ENCODE measurements at places on chromosomes 6 and 20.

- peak; percentile 97 for DNase-seq
These were observed 201.7 kb upstream of the PLCB4 start for GRCh38 chr20:8867038-8867740.

DNA sequence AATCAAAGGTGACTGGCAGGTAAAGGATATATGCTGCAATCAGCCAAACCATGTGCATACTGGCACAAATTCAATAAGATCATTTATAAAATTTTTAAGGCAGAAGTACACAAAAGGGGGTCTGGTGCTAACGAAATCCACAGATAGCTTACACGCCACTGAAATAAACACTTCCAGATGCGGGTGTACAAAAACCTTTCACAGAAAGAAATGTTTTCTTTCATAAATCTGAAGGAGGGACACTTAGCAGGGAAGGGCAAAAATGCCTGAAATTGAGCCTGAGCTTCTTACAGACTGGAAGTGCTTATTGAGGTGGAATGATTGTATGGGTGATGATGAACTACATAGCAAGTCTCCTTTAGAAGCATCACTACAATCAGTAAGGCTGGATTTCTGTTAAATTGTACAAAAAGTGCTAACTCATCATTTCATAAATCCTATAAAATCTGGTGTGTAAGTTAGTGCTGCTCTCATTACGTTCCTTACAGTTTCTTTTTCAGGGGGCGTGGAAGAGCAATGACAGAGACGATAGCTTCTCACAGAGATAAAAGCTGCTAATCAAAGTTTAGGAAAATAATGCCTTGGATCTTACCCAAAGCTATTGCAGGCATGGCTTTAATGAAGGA, 409.3 kb upstream of the RUNX2 start:
- no peak for DNase-seq

DNA sequence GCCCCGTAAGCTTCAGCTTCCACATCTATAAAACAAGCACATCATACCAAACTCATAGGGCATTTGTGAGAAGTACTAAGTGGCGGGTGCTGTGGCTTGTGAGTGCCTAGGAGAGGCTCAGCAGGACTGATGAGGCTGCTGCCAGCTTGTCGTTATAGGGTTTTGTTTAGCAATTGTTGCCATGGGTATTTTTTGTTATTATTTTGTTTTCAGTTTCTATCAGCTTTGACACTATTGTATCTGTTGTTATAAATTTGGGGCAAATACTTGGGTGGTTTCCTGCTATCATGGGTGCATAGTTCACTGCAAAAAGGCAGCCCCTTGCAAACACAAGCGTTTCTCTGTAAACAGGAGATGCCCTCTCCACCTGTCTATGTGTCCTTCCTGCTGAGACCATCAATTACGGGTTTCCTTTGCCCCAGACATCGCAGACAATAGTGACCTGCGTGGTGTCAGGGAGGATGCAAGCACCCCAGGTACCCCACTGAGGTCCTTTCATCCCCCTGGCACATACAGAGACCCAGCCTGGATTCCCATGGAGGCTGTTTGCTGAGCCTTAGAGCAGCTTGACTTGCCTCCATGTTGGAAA, 3.1 kb upstream of the CCDC167 start:
- peak; percentile 99 for DNase-seq

DNA sequence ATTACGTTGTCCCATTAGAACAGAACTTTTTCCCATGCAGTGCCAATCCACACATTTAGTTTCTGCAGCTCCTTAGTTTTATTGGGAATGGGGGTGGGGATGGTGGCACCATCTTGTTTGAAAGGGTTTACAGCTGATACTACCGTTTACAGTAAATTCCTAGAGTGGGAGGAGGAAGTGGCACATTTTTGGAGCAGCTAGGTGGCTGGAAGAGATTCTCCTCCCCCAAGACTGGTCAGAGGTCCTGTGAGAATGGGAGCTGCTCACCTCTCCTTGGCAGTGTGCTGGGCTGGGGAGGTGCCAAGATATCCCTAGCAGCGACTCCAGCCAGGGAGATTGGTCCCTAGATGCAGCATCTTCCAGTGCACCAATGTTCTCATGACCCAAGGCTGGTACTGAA, 12.4 kb upstream of the CCN6 start:
- DNase-seq, result no peak
